ENCODE measurements at places on chromosomes 3 and 15.
A peak's percentile ranks its signal among the peaks of the same experiment; 100 is the strongest.

- DNase-seq: no peak
Measured at GRCh38 chr3:152374262-152374990, 105.7 kb downstream of the MBNL1 start.

- DNase-seq: no peak
Measured at GRCh38 chr3:53506110-53506762, 11.8 kb downstream of the CACNA1D start.

DNA sequence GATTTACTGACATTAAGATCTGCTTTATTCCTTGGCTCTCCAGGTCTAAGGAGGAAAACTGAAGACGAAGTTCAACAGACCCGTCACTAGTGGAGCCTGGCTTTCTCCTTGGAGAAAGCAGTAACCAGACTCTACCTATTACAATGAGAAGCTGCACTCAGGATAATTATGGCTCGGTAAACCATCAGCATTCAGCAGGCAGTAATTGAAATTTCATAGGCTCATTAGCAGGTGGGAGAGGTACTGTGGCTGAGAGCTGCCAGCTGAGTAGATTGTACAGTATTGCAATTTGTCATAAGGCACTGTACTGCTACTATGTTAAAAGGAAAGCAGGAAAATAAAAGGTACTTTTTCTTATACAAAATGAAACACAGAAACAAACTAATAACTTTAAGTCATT is 51.2 kb downstream of the CHAC1 start:
- no peak for DNase-seq

DNA sequence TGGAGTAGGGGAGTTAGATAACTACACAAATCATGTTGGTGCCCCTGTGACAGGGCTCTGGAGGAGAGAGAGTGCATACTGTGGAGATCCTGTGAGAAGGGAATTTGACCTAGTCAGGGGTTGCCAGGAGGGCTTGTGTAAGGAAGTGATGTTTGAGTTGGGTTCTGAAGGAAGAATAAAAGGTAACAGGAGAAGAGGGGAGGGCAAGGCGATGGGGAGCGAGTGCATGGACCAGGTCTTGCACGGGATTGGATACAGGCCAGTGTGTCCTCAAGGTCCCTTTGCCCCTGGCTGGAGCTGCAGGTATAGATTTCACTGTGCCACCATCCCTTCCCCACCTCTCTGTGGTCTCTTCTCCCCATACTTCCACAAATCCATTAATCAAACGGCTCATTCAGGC is 83.9 kb downstream of the RGMA start:
- no peak for DNase-seq

GRCh38 chr15:34783991-34784390 is 11.4 kb downstream of the ACTC1 start:
- no peak for DNase-seq

GRCh38 chr15:81504170-81504905 is 130.3 kb upstream of the TMC3 start:
- DNase-seq: no peak

- DNase-seq: no peak
Measured at GRCh38 chr15:38904298-38904697, 339.7 kb upstream of the RASGRP1 start.

DNA sequence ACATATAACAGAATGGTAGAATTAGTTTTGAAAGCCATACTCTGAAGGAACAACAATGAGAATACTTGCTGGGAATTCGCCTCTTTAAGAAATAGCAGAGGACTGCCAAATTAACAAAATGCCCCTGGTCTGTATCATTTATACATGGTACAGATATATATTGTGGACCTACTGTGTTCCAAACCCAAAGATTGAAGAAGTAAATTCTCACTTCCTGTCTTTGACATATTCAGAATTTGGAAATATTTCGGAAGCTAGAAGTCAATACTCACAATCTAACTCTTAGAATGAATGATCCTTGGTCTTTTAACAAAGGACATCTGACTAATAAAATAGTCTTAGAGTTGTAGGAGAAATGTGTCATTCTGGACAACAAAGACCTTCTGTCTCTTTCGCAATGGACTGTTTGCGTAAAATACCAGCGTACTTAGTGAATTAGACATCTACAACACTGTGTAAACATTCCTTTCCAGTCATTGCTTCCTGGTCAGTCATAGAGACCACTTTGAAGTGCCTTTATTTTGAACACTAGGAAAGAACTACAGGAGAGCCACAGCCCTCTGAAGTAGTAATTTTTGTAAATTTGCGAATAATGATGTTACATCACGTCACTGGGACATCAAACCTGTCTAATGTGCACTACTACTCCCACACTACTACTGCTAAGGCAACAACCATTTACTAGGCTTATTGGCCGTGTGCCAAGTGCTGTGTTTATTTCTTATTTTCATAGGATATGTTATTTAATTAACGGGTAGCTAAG is 68.0 kb downstream of the CHL1 start:
- DNase-seq: no peak

DNA sequence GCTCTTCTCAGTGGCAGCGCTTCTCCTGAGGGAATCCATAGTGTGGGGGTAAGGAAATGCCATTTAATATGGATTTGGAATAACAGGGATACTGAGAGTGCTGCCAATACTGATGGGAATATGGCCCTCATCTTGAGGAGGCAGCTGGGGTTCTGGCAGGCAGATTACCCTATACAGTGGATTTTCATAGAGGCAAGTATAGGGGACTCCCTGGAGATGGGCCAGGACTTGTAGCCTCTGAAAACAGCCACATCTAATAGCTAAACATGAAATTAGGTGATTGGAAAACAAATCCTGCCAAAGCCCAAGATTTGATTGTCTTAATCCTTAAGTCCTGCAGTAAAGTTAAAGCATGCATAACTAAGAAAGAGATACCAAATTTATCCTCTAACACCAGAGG is 30.9 kb downstream of the DPH3 start:
- DNase-seq: no peak

- no peak for DNase-seq
Measured at GRCh38 chr15:78372880-78373279, 32.7 kb downstream of the CRABP1 start.

DNA sequence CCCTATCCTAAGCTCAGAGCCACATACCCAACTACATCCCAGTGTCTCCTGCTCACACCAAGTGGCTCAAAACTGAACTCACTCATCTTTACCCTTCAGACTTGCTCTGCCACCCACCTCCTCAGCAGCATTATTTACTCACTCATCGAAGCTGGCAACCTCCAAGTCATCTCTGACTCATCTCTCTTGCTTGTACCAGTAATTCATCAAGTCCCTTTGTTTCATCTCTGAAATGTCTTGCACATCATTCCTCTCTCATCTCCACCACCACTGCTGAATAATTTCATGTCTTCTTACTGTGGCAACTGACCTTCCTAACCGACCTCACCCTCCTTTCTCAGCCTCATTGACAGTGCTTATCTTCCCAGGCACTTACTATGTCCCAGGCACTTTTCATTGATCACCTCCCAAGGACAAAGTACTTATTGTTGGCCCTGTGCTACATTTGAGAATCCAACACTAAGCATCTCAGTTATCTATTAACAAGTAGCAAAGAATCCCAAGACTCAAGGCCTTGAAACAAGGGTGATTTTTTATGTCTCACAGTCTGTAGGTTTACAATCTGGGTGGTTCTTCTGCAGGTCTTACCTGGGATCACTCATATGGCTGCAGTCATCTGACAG is 82.0 kb downstream of the MRPL46 start:
- DNase-seq: no peak

DNA sequence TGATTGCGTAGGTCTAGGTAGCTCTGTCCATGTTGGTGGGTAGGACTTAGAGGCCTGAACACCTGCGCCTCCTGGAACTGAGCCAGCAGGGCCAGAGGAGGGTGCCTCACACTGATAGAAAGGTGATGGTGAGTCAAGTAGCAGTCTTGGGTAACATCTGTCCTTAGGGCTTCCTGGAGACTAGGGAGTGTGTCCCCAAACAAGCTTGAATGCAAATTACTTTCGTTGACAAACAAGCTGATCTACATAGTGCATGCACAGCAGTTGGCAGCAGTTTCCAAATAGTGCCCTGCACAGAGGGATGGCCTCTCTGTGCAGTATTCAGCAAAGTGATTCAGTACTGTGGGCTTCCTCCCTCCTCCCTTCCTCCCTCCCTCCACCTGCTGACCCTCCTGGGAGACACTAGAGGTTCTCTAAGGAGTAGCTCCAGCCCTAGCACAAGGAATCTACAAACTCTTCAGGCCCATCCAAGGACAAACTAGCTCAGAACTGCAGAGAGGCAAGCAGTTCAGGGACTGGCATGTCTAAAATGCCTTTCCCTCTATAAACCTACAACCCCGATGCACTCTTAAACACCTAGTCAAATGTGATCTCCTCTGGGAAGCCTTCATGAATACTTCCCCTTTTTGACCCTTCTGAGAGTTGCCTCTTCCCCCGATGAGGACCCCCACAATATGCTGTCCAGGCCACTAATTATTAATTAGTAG is 61.0 kb downstream of the TLE3 start:
- peak; percentile 14 for DNase-seq

DNA sequence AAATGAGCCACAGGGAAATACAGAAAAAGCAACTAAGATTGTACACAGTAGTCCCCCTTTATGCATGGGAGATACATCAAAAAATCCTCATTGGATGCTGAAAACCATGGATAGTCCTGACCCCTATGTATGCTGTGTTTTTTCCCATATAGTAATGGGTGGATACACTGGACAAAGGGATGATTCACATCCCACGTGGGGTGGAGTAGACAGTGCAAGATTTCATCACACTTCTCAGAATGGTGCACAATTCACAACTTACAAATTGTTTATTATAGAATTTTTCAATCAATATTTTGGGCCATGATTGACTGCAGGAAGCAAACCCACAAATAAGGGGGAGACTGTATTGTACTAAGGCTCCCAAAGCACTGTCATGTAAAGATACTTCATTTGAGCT is 224.4 kb upstream of the STRIT1 start:
- no peak for DNase-seq

GRCh38 chr3:120496278-120497002 is 45.6 kb upstream of the FSTL1 start:
- no peak for DNase-seq

- no peak for DNase-seq
Measured at GRCh38 chr3:10511809-10512494, 6.6 kb upstream of the ATP2B2 start.

- DNase-seq: peak; percentile 60
Measured at GRCh38 chr3:138347960-138348753, at the start of gene MRAS. TSS of gene MRAS (plus strand) at chr3:138348579. CDS start at chr3:138372884, 24,305 bp downstream.

- no peak for DNase-seq
Measured at GRCh38 chr15:40066589-40066988, 27.6 kb upstream of the SRP14 start.

Measured in erythroblast (primary cell).